ENCODE measurements at places on chromosomes 16 and 17.

DNA sequence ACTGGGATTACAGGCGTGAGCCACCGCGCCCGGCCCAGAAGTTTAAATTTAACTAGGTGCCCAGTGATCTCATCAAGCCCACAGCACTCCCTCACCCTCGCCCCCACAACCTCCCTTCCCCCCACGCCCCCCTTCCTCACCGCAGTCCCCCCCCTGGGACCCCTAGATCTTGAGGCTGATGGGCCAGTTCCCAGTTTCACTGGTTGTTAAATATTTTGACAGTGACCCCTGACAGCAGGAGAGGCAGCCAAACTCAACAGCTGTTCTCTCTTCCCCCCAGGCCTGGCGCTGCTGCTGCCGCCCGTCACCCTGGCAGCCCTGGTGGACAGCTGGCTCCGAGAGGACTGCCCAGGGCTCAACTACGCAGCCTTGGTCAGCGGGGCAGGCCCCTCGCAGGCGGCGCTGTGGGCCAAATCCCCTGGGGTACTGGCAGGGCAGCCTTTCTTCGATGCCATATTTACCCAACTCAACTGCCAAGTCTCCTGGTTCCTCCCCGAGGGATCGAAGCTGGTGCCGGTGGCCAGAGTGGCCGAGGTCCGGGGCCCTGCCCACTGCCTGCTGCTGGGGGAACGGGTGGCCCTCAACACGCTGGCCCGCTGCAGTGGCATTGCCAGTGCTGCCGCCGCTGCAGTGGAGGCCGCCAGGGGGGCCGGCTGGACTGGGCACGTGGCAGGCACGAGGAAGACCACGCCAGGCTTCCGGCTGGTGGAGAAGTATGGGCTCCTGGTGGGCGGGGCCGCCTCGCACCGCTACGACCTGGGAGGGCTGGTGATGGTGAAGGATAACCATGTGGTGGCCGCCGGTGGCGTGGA, 15.6 kb downstream of the QPRT start:
- DNase-seq, result no peak

DNA sequence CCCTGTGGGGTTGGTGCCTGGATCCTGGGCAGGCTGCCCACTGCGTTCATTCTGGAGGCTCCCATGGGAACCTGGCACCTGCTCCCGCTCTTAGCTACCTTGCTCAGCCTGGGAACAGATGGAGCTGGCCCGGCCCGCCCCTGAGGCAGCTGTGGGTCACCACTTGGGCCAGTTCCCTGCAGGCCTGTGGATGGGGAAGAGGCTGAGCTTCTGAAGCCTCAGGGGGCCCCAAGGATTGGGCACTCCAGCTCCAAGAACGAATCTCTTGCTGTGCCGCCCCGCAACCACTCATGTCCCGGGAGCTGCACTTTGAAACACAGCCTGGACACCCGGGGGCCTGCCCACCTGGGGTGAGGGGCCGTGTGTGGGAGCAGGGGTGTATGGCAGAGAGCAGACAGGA, 37.7 kb downstream of the BAHCC1 start:
- DNase-seq, result no peak

- no peak for DNase-seq
Observed at GRCh38 chr17:37770631-37771518, 26.0 kb upstream of the HNF1B start.

- no peak for DNase-seq
Observed at GRCh38 chr17:8133399-8133798, 9.5 kb upstream of the HES7 start.

DNA sequence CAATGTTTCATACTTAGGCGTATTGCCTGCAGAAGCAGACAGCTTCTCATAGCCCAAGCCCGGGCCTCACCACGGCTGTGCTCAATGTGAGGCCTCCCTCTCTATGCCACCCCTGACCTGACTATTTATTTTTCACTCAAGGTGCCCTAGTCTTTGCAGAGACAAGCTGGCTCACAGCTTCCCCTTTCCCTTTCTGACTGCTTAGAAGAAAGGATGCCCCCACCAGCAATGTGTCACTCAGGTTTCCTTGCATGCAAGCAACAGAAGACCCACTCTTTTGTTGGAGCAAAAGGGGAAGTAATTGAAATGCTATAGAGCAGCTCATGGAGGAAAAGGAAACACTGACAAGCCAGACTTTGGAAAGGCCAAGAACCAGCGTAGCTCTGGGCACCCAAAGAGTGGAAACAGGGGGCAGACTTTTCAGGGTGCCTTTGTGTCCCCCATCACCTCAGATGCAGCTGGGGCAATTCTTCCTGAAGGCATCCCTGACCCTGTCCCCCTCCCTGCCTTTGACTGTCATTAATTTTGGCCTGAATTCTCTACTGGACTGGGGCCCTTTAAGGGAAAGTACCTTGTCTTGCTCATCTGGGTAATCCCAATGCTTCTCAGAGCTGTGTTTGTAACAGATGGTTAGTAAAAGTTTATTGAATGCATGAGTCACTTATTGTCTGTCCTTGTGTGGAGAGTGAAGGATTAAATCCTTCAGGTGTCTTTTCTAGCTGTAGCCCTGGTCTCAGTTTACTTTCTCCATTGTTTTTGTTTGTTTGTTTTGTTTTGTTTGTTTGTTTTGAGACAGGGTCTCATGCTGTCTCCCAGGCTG, 17.8 kb downstream of the RGS9 start:
- no peak for DNase-seq
